ENCODE measurements at places on chromosomes 2 and 18.

- no peak for DNase-seq
Measured at GRCh38 chr2:102588213-102588939, 31.0 kb upstream of the SLC9A2 start.

GRCh38 chr2:168178520-168179324 is 68.7 kb downstream of the STK39 start:
- no peak for DNase-seq

DNA sequence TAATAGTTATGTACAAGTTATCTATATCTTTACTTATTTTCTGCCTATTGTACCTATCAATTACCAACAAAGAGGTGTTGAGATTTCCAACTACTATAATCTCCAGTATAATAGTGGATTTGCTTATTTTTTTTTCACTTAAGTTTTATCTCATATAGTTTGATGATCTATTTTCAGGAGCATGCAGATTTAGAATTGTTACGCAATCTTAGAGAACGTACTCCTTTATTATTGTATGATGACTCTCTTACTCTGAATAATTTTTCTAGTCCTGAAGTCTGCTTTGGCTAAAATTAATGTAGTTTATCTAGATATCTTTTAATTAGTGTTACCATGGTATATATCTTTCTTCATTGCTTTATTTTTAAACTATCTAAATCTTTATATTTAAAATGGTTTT is 205.2 kb downstream of the SCG2 start:
- DNase-seq, result no peak

DNA sequence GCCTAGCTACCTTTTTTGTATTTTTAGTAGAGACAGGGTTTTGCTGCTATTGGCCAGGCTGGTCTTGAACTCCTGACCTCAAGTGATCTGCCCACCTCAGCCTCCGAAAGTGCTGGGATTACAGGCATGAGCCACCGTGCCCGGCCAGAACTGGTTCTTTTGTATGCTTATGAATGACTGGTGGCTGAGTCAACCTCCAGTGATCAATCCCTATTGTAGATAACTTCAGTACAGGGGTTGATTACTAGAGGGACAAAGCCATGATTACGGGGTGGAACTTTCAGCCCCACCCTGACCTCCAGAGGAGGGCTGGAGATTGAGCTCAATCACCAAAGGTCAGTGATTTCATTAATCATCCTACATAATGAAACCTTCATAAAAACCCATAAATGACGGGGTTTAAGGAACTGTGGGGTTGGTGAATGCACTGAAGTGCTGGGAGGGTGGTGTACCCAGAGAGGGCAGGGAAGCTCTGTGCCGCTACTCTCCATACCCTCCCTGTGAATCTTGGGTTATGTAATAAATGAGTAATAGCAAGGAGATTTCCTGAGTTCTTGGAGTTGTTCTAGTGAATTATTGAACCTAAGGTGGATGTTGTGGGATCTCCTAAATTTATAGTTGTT is 281.8 kb upstream of the CXCR4 start:
- no peak for DNase-seq

GRCh38 chr2:237320801-237321560 is 93.0 kb downstream of the COL6A3 start:
- DNase-seq, result no peak

GRCh38 chr2:101380376-101380775 is 6.9 kb downstream of the CREG2 start:
- no peak for DNase-seq

DNA sequence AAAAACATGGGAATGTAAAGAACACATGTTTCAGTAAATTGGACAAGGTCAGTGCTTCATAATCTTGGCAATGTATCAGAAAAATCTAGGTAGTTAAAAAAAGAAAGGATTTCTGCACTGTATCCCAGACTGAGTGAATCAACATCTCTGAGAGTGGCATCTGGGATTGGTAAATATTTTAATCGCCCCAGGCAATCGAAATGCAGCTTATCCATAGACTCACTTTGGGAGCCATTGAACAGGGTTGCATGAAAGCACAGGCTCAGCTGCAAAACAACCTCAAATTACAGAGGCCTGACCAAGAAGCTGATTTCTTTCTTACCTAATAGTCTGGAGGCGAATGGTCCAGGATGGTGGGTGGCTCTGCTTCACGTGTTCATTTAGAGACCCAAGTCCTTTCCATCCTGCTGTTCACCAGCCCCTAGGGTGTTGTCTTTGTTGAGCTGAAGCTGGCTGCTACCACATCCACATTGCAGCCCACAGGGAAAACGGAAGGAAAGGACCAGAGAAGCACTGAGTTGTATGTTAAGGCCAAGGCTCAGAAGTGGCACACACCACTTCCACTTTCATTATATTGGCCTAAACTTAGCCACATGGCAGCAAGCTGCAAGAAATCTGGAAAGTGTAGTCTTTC is 59.0 kb downstream of the MOGAT1 start:
- DNase-seq, result no peak

- no peak for DNase-seq
Measured at GRCh38 chr2:240781471-240782220, 38.4 kb downstream of the KIF1A start.

GRCh38 chr2:128505575-128506526 is 187.2 kb upstream of the HS6ST1 start:
- no peak for DNase-seq

- DNase-seq, result no peak
Measured at GRCh38 chr2:130183512-130184373, 1.7 kb downstream of the MZT2B start.

- DNase-seq, result no peak
Measured at GRCh38 chr2:43104763-43105162, 121.6 kb downstream of the ZFP36L2 start.

DNA sequence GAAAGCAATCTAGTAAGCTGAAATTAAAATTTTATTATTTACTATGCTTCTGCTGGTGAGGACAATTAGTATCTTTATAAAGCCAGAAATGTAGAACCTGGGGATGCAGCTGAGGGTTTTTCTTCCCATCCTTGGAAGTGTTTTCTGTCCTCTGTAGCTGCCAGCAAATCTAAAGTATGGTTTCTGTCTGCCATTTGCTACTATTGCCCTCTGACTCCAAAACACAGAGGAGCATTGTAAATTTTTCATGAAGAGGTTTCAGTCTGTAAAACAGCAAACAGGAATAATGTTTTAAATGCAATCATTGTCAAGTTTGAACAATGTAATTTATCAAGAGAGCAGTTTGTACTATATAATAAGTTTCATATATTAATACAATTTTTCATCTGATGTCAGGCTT is 258.8 kb downstream of the ZNF407 start:
- no peak for DNase-seq

GRCh38 chr2:110843496-110843895 is 111.1 kb downstream of the ACOXL start:
- no peak for DNase-seq

DNA sequence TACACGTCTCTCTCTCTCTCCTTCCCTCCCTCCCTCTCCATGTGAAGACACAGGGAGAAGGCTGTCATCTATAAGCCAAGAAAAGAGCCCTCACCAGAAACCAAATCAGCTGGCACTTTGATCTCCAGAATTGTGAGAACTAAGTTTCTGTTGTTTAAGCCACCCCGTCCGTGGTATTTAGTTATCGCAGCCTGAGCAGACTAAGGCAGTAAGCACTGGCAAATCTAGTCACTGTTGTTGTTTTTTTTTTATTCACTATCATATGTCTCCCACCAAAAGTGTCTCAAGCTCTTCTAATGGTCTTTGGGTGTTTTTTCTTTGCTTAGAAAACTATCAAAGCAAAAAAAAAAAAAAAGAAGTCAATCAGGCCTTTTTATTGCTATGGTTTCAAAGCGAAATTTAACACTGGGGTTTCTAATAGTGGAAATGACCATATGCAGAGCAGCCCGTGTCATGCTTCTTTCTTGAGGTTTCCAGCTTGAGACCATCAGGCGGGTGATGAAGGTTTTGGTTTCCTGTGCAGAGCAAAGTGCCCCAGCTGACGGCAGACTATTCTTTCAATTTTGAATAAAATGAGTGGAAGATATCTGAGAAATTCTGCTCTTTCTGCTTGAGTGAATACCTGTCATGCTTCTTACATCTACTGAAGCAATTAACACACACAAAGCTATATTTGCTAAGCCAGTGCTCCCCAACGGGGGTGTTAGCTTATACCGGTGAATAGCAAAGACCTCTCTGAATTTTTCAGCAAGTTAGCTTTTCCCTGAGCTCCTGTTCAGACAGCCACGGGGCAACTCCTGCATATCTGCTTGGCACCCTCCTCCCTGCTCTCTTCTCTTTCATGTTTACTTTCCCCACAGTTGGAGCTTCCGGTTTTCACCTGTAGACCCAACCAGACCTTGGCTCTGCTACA is 394.1 kb upstream of the ATP5MC3 start:
- DNase-seq, result no peak

DNA sequence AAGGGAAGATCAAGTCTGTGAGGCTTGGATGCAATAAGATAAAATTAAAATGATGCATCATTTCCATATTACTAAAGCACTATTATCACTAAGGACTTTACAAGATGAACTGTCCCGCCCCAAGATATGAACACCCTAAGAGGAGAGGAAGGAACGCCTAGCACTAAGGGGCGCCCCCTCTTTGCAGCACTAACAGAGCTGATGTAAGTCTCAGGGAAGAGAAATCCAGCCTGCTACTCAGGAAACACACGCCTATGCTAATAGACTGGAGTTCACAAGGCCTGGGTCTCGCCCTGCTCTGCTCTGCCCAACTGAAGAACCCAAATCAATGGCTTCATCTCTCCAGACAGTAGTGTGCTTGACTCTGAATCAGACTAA is 6.1 kb downstream of the INO80C start:
- no peak for DNase-seq

- DNase-seq, result no peak
Measured at GRCh38 chr2:70984228-70984575, 5.8 kb downstream of the ANKRD53 start.

DNA sequence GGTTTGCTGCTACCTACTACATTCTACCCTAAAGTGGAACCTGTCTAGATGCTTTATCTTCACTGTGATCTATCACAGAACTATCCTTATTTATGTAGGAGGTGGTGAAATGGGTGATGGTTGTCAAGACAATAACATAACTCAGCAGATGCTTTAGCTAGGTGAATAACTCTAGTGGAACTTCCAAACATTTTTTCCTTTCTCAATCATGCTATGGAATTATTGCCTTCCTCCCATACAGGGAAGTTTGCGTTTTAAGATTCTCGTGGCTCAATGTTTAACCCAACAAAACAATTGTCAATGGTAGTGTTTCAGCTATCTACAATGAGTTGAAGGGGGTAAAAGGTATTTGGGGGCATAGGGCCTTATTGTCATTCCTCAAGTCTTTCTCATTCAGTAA is 82.6 kb upstream of the GLI2 start:
- DNase-seq, result no peak

DNA sequence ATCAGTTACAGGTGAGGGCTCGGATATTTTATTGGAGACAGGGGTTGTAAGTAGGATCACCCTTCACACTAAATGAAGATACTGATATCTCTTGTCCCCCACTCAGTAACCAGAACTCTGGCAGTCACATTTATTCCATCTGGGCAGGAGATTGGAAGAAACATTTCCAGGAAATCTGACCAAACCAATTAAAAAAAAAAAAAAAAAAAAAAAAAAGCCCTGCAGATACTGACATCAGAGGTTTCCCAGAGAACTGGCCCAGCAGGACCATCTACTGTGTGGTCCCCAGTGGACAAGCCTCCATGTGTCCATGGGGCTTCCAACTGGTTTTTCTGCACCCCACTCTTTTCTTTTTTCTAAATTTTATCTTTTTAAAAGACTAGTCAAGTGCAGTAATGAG is 41.3 kb downstream of the SH2D6 start:
- no peak for DNase-seq

DNA sequence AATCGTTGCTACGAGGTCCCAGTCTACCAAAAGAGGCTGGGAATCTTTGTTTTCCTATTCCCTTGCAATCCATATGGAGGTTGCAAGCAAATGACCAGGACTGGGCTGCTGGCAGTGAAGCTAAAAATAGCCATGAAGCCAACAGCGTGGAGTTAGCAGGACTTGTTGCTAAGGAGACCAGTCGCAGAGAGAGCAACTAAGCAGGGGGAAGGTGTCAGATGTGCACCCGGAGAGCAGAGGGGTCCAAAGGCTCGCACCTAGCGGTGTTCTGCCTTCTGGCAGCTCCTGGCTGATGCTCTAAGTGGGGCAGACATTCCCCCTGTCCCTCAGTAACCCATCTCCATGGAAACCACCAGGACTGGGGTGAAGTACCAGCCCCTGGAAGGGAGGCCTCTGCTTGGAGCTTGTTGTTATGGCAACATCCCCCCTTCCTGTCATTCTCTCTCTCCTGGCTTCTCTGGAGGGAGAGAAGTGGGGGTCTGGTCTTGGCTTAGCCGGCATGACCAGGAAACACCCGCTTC is 84.6 kb downstream of the DNMT3A start:
- DNase-seq, result no peak

DNA sequence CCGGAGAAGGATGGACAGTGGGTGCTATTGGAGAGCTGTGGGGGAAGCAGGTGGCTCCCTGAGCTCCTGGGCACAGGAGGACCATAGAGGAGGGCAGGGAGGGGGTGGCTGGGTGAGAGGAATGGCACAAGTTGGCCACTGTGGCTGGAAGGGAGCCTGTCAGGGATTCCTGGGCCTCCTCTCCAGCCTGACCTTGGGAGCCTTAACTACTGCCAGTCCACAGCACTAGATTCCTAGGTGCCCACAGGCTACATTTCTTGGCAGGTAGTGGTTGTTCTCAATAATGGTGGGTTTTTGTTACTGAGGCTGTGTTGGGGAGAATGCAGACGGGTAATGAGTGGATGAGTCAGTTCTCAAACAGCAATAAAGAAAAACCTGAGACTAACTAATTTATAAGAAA is 26.0 kb downstream of the EFHD1 start:
- no peak for DNase-seq

- DNase-seq, result no peak
Measured at GRCh38 chr18:56458770-56459712, 179.4 kb downstream of the TXNL1 start.

DNA sequence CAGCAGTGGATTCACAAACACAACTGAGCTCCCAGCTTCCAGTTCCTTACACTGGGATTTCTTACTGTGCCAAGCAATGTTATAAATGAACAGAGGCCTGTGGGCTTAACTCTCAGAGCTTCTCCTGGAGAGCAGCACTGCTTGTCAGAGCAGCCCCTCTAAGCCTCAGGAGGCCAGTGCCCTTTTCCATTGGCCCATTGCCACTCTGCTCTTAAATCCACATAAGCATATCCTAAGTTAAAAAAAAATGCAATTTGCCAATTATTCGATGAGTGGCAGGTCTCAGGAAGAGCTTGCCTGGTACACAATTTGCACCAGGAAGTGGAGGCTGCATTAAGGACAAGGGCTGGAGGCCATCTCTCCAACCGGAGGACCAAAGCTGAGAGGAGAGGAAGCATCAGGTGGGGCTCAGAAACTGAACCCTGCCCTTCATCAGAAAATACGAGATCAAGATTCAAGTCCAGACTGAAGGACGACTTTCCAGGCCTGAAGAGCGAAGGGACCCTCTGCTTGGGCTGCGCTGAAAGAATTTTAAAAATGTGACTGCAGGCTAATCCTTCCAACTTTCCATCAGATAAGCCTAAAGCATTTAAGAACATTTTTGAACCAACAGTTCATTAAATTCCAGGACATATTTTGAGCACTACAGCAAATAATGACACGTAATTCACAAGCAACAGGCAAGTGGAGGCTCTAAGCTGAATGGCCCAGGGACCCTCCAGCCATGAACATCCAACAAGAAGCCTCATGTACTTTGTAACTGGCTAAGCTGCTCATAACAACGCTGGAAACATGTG is 28.4 kb upstream of the PXDN start:
- DNase-seq, result no peak

GRCh38 chr2:169189132-169189531 is 119.8 kb downstream of the DHRS9 start:
- DNase-seq, result no peak

- DNase-seq, result no peak
Measured at GRCh38 chr18:34595690-34596089, 114.4 kb upstream of the DTNA start.

All from memory B cell (primary cell).